D721Med (cell line): ENCODE measurements at places on chromosomes 2 and 18.

GRCh38 chr2:58574873-58575272 is 333.7 kb upstream of the FANCL start:
- no peak for DNase-seq

DNA sequence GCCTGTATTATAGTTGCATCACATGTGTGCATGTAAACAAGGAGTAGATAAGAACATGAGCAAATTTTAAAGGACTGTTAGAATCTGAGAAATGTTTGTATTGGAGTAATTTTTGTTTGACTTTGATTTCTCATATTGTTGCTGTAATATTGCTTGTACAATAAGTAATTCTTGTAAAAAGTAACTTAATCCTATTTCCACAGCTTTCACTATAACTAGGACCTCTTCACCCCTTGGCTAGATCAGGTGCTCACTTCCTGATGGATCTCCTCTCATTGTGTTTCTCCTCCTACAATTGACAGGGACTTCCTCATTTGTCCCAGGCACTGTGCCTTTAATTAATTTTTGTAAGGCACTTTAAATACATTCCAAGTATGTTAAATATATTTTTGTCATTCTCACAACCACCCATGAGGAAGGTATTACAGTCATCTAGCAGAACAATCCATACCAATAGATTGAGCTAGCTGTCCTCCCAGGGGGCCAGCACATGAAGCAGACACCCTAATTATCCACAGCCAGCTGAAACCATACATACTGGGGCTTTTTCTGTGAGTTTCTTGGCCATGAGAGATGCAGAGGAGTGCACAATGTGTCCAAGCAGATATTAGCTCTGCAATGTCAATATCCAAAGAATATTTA is 359.5 kb upstream of the ACVR2A start:
- DNase-seq = no peak

GRCh38 chr2:68766376-68766845 is 31.8 kb downstream of the ARHGAP25 start:
- no peak for DNase-seq

DNA sequence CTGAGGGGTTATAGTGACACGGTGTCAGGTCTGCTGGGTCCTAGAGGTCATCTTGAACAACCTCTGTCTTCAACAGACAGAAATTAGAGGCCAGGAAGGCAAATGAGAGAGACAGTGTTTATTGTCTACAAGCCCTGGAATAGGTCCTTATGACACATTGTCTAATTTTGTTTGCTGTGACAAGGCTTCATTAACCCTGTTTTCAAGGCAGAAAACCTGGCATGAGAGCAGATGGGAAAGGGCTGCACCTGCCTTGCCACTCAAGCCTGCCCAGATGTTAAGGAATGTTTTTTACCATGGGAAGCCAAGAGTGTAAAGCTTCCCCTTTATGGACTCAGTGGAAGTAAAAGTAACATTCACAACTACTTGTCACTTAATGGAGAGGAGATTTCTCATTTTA is 275.3 kb downstream of the KCNS3 start:
- DNase-seq = no peak

GRCh38 chr2:75597949-75598348 is 37.2 kb upstream of the EVA1A start:
- no peak for DNase-seq

- DNase-seq = no peak
Observed at GRCh38 chr2:190526105-190526750, 8.3 kb downstream of the NEMP2 start.

- peak; percentile 90 for DNase-seq
Observed at GRCh38 chr2:119431155-119431975, at the start of gene TMEM37. Gene TMEM37, plus strand, starts transcription at chr2:119431854. Its CDS starts 50 bp downstream, at chr2:119431904.

DNA sequence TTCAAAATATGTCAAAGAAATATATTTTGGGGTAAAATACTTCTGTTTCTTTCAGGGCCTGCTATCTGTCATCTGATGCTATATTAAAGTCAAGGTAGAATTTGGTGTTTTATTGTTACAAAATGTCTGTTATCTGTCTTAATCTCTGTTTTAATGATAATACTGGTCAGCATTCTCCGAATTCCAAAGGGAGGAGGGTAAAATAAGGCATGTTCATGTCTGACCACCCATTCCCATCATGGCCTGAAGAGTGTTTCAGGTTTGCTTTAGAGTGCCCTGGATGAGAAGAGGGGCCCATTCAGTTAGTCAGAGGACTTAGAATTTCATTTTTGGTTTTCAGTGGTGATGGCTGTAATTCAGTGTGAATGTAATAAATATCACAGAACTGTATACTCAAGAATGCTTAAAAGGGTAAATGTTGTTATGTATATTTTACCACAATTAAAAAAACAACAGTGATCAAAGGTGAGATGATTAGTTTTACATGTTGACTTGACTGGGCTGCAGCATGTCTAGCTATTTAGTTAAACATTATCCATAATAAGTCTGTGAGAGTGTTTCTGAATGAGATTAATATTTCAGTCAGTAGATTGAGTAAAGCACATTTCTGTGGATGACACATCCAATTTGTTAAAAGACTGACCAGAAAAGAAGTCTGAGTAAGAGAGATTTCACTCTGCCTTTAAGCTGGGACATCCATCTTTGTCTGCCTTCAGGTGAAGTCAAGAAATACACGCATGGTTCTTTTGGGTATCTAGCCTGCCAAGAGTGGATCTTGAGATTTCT is 467.9 kb upstream of the SYT4 start:
- DNase-seq = no peak

DNA sequence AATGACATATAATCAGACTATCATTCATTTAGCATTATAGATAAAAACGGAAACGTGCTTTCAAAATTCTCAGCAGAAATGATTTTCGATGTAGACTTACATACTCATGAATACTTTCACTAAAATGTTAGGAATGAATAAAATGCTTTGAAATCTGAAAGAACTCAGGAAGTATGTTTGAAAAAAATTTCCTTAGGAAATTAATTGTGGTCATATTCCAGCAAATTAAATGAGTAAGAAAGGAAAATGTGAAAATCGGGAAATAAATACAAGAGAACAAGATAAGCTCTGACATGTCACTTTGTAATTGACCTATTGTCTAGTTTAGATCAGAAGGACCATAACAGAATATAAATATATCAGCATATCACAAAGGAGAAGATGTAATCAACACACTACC is 981.0 kb upstream of the CDH2 start:
- DNase-seq = no peak

- DNase-seq = no peak
Observed at GRCh38 chr2:150247481-150247880, 240.0 kb downstream of the RND3 start.

- no peak for DNase-seq
Observed at GRCh38 chr18:26978812-26979341, 113.4 kb upstream of the AQP4 start.

- no peak for DNase-seq
Observed at GRCh38 chr2:241933179-241933911, 63.8 kb downstream of the RTP5 start.

DNA sequence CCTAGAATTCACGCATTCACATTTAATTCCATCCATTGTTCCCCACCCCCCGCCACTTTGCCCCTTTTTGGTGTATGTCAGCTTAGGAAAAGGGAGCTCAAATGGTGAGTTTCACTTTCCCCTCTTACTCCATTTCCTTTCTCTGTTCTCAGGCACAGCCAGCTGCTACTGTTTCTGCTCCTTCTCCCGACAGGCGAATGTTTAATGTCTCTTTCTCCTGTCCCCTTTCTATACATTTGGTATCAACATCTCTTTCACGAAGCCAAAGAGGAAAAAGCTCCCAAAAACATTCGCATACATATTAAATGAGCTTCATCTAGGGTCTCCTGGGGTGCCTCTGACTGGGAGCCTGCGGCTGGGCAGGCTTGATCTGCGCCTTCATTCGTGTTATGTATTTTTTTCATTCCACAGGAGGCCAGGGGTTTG is 124.2 kb upstream of the SATB2 start:
- no peak for DNase-seq

DNA sequence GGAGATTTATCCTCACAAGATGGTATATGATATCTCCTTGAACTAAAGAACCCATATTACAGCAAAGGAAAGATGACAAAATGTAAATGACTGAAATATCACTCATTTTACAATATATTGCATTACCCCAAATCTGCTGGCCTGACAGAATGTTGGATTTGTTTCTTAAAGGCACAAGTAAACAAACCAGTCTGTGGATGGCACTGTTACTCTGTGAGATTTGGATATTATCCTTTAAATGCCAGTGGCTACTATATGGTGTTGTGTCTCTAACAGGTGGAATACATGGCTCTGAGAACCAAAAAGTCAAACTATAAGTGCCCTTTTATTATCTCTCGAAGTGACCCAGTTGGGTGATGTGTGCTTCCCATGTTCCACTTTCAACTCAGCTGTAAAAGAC is 125.7 kb downstream of the PDE1A start:
- no peak for DNase-seq

DNA sequence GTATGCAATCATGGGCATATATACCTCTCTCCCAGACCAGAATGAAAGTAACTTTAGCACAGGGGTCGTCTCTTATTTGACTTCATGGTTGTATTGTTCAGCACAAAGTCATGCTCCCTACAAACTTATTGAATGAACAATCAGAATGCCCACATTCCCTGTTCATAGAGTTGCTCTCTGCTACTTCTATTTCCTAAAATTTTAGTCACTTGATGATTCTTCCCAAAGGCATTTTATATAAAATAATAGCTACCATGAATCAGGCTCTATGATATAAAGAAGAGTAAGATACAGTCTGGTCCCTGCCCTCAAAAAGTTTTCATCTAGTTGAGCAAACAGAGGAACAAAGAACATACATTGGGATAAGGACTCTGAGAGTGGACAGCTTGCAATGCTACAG is 162.2 kb downstream of the SLC39A10 start:
- DNase-seq = no peak
